AG09319 (cell line): ENCODE measurements at places on chromosomes 1 and 21.

GRCh38 chr1:78033797-78034172, 12.0 kb upstream of the GIPC2 start:
- no peak for DNase-seq

- DNase-seq, result no peak
Measured at GRCh38 chr1:1118876-1119220, 3.0 kb upstream of the C1orf159 start.

GRCh38 chr1:38340409-38340808, 293.8 kb upstream of the POU3F1 start:
- no peak for DNase-seq

DNA sequence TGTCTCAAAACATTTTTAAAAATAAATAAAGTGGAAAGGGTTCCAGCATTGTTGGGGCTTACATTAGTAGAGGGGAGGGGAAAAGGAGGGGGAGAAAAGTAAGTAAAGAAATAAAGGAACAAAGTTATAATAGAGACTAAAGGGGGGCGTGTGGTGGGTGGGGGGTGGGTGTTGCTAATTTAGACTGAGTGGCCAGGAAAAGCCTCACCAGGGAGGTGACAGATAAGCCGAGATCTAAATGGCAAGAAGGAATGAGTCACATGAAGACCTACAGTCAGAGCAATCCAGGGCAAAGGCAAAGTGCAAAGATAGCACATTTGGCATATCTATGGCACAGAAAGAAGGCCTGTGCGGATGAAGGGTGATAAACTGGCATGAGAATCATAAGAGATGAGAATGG, 7.5 kb downstream of the MPL start:
- no peak for DNase-seq

DNA sequence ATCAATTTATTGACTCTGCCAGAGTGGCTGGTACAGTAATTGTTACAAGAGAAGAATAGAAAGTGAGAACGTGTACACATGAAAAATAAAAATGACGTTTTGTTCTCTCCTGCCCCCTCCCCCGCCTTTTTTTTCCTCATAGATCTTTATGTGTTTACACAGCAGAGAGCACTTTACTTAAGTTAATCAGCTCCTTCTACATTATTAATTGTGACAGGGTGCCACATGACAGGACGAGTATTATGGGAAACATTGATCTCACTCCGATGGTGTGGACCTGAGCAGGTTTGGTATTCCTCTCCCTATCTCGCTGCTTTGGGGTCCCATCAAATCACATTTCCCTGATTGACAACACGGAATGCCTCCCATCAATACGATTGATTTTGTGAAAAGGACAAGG, 285.7 kb downstream of the TM2D1 start:
- no peak for DNase-seq

GRCh38 chr1:16180291-16180824, 24.5 kb upstream of the EPHA2 start:
- DNase-seq, result no peak

DNA sequence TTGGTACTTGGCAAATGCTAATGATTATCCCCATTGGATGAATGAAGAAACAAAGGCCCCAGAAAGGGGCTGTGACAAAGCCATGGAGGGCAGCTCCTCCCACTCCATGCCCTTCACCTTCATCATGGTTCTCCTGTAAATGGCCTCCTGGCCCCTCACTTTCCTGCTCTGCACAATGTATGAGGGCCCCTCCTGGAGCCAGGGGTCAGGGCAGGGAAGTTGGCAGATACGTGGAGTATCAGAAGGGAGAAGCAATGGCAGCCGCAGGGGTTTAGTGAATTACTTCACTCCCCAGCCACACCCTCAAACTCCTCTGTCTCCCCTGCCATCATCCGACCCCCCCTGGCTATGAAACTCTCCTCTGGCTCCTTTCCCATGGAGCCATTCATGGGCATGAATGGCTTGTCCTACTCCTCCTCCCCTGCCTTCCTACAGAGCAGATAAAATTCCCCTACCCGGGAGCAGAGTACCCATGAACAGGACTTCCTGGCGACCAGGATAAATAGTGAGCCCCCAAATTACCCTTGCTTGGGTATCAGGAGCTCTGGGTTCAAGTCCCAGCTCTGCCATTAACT, 86.3 kb downstream of the CAMK2N1 start:
- DNase-seq, result no peak
